ENCODE measurements at places on chromosomes 12 and 14.

DNA sequence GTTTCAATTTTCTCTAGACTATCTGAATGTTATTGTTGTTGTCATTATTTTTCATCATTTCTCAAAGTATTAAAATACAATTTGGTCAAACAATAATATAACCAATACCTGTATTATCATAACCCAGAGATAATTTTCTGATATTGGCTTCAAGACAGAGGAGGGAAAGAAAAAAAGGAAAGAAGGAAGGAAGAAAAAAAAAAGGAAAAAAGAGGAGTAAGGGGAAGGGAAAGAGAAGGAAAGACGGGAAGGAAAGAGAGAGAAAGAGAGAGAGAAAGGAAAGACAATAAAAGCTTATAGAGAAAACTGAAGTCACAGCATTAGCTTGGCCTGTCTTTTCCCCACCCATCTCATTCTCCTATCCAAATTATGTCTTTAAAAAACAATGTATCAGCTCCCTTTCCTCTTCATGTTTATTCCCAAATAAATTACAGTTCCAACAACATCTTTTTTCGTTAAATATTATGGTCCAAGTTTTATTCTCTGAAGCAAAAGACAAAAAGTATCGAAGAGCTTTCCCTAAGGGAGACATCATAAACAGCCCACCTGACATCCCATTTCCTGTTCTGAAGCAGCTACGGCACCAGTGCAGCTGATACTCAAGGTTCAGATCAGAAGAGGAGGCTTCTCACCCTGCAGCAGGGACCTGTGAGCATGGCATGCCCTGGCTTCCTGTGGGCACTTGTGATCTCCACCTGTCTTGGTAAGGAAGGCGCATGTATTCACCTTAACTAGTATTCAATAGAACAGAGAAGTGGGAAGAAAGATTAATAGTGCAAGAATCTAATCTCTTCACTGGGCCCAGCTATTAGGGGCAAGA is 308.3 kb downstream of the DAD1 start:
- peak; percentile 1 for DNase-seq

GRCh38 chr14:61472801-61473376 is 151.5 kb downstream of the PRKCH start:
- peak; percentile 62 for DNase-seq

GRCh38 chr12:121314431-121314830 is 17.9 kb upstream of the CAMKK2 start:
- DNase-seq: no peak

GRCh38 chr12:49811961-49812401 is 16.2 kb downstream of the NCKAP5L start:
- no peak for DNase-seq

Data from CD4-positive, alpha-beta T cell (primary cell).